ENCODE measurements at places on chromosomes 11 and 22. TPM values are rescaled to one million over a fixed set of nuclear protein-coding genes. Genes with fewer than 3 reads are reported as not detected.

GLYATL1 gene
- total RNA-seq: 0.84 TPM

APOL1 gene
- 1.8 TPM for total RNA-seq

CCDC73 gene
- 0.07 TPM for total RNA-seq

CSNK2A3 gene
- total RNA-seq: 2.4 TPM

PNPLA5 gene
- total RNA-seq: not detected

CCDC87 gene
- 0.58 TPM for total RNA-seq

SLC22A9 gene
- not detected for total RNA-seq

RFPL2 gene
- not detected for total RNA-seq

ANO9 gene
- total RNA-seq: 18.4 TPM

LRRC74B gene
- not detected for total RNA-seq

OR52N4 gene
- total RNA-seq: not detected

PANX1 gene
- total RNA-seq: 56.5 TPM

FBLN1 gene
- total RNA-seq: 29.0 TPM

GTSE1 gene
- total RNA-seq: 3.8 TPM

PGA5 gene
- not detected for total RNA-seq

OR10A2 gene
- total RNA-seq: not detected

LGALS12 gene
- total RNA-seq: not detected

MFNG gene
- 1.2 TPM for total RNA-seq

VPREB3 gene
- total RNA-seq: not detected

CELSR1 gene
- total RNA-seq: 180 TPM

SPTBN2 gene
- 99.9 TPM for total RNA-seq

SEC14L6 gene
- 5.8 TPM for total RNA-seq

CHADL gene
- total RNA-seq: 1.6 TPM

F2 gene
- total RNA-seq: not detected

CARNS1 gene
- 0.21 TPM for total RNA-seq

INPP5J gene
- total RNA-seq: 5.5 TPM

NAALAD2 gene
- total RNA-seq: 0.88 TPM

All from kidney epithelial cell (primary cell).